ENCODE measurements at places on chromosomes 6 and 20.

DNA sequence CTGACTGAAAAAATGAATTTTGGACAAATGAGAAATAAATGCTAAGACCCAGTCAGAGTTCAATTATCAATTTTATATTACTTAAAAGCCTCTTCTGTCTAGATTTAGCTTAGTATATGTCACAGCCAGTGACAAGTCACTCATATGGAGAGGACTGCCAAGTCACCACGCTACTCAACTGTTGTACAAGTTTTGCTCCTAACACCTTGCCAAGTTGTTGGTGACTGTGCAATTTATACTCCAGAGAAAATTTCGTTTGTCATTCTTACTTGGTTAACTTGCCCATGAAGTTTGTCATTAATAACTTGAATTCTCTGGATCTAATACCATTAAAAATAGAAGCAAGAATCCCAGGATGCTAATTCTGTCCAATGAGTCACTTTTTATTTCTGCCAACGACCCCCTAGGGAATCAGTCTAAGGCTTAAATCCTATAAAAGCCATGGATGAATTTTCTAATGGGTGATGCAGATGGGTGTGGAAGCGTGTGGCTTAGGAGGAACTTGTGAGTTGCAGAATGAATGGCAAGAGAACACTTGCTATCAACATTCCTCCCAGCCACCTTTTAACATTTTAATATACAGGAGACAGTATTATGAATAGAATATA is 30.4 kb upstream of the FBXO30 start:
- DNase-seq, result no peak

DNA sequence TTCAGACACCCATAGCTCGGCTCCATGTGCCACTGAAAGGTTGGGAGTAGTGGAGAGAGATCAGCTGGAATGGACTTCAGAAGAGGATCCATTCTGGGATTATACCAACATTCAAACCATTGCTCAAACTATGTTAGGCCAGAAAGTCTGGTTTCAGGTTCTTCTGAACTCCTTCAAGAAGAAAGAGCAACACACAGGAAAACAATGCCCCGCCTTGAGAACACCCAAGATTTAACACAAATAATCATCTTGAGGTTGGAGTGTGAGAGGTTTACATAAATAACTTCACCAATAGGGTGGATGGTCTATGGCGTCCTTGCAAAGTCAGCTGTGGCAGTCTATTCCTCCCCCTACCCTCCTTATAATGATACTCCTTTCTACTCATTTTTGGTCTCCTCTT is 211.6 kb upstream of the SUPT3H start:
- DNase-seq, result no peak

- DNase-seq, result no peak
These were observed 272.9 kb downstream of the SMOC2 start for GRCh38 chr6:168713839-168714238.

- no peak for DNase-seq
These were observed 183.0 kb upstream of the AFDN start for GRCh38 chr6:167643716-167644115.

DNA sequence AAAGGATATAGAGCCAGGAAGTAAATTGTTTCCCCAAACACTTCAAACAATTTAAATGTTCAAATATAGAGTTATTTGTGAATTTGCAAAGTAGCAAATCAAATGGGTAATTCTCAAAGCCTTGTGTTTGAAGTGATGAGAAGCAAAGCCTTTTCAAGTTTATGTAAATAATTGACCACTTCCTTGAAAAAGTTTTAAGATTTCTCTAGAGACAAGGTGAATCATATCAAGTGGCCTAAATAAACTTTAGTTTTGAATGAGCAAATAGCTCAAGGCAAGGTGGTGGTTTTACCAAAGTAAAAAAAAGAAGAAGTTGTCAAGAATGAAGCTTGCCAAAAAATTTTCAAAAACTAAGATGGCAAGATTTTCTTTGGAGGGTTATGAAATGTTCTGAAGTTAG is 42.6 kb upstream of the IFNGR1 start:
- no peak for DNase-seq

GRCh38 chr20:57555457-57556184 is 5.3 kb upstream of the PCK1 start:
- no peak for DNase-seq

DNA sequence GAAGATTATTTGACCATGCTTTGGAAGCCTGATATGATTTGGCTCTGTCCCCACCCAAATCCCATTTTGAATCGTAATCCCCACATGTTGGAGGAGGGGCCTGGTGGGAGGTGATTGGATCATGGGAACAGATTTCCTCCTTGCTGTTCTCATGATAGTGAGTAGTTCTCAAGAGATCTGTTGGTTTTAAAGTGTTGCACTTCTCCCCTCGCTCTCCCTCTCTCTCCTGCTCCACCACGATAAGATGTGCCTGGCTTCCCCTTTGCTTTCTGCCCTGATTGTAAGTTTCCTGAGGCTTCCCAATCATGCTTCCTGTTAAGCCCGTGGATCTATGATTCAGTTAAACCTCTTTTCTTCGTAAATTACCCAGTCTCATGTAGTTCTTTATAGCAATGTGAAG is 21.7 kb upstream of the FAM217A start:
- DNase-seq, result no peak
